ENCODE measurements at places on chromosomes 6 and 20.

DNA sequence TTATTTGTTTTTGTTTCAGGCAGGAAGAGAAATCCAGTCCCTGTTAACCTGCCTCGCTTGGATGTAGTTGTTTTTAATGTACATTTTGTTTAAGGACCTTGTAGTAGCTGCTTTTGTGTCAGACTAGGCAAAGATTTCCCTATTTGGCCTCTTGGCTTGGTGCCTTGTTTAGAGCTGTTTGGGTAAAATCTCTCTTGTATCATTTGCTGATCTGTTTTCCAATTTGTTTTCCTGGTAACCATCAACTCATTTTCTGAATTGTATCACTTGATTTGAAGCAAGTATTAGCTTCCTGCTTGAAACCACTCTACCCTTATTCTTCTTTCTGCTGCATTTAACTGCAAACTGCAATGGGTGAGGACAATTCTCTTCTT, 160.7 kb downstream of the ZFAND3 start:
- no peak for DNase-seq

DNA sequence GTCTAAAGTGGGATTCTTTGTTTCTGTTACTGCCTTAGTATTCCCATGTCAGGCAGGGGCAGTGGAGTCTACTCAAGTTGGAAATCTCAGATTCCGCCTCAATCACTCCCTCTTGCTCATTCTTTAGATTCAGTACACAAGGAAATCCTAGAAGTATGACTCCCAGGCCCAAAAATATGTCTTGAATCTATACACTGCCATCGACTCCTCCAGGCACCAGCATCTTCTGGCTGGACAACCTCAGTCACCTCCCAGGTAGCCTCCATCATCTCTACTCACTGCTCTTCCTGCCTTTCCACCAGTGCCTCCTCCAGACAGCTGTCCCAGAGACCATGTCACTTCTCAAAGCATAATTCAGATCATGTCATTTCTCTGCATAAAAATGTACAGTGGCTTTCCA, 329.9 kb downstream of the CDC5L start:
- no peak for DNase-seq

GRCh38 chr20:37816726-37817125, 86.2 kb upstream of the VSTM2L start:
- DNase-seq = no peak

GRCh38 chr6:150346346-150346745, 22.5 kb upstream of the IYD start:
- no peak for DNase-seq

DNA sequence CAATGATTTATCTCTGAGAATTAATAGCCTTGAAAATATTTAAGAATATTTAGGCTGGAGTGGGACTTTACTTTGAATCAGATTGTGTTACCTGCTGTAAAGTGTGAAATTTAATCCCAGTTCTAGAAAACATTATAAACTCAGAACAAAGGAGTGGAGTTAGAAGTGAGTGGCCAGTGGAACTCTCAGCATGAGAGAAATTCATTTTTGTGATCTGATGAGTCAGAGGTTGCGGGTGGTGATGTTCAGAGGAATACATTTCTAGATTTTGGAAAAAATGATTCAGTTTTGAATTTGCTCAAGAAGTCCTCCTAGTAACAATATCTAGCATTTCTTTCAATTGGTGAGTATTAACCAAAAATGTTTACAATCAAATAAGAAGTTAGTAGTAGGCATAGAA, 167.5 kb downstream of the ZFAND3 start:
- no peak for DNase-seq
